ENCODE measurements at places on chromosomes 6 and 20.

DNA sequence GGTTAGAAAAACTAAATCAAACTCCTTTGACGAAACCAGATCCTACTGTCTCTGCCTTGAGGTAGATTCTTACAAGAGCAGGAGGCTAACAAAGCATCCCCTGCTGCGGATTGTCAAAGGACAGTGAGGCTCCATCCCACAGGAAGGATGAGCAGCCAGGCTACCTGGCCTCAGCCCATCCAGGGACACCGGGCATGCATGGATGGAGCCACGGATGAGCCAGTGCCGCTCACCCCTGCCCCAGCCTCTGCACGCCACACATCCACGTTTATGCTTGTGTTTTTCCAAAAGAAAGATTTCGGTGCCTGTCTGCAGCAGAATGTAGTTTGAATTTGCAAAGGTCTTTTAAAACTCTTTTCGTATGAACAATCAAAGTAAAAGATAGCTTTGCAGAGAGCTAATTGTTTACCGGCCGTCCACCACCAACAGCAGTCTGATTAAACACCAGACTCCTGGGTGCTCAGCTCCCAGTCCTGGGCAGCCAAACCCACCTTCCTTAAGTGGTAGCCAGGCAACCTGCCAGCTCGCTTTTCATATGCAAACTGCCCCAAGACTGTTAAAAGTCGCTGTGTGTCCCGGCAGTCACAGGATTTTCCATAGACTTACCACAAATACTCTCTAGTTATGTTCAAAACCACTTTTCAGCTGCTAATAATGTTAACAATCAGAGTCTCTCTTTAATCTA lies 999 bp downstream of the THBS2 start:
- no peak for DNase-seq

- no peak for DNase-seq
Observed at GRCh38 chr20:43238833-43239232, 49.1 kb upstream of the PTPRT start.

- DNase-seq, result no peak
Observed at GRCh38 chr6:101776919-101777350, 383.4 kb downstream of the GRIK2 start.

DNA sequence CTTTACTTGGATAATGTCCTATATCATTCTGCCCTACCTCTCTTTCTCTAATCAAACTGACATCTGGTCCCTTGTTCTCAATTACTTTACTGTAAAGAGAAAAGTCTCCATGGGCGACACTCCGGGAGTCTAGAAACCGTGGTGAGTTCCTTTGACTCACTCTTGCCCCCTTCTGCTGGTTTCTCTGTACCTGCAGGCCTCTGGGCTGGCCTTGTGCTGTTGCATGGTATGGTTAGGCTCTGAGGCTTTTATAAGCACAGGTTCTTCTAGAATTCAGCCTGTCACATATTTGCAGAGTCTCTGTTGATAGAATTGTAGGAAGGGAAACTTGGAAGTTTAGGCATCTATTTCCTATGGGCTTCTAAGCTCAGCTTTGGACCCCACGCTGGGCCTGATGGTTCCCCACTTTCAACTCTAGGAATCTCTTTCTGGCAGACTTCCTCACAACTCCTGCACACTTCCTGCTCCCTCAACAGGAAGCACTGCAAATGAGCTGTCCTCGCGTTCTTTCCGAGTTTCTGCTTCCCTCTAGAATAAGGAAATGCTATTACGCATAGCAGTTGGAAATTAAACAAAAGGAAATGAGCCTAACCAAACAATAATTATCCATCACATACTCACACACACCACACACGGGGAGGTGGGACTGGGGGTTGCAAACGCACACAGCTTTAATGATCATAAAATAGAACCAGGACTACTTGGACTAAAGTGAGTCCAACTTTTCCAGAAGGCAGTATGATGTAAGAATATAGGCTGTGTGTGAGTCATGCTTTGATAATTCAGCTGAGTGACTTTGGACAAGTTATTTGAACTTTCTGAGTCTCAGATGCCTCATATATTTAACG lies 683.3 kb downstream of the QKI start:
- DNase-seq, result no peak

- no peak for DNase-seq
Observed at GRCh38 chr6:151699719-151700118, 107.8 kb upstream of the ESR1 start.

DNA sequence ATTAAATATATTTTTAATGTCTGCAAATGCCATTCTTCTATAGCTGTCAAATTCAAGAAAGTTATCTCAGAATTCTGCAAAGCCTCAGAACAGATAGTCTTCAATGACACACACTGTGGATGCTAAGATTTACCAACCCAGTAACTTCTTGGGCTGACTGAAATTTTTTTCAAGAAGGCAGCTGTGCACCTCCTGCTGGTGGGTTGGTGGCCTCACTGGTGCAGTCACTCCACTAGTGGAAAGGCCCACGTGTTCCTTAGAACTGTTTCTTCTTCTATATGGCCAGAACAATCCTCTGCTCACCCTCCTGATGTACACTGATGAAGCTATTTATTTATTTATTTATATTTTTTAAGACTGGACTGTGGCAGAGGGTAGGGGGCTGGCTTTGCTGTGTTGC lies 28.1 kb upstream of the MTCL3 start:
- DNase-seq, result peak; percentile 1

GRCh38 chr6:122399055-122399347 lies 451 bp upstream of the HSF2 start:
- DNase-seq, result no peak

- no peak for DNase-seq
Observed at GRCh38 chr6:23268348-23268747, 699.0 kb downstream of the HDGFL1 start.

DNA sequence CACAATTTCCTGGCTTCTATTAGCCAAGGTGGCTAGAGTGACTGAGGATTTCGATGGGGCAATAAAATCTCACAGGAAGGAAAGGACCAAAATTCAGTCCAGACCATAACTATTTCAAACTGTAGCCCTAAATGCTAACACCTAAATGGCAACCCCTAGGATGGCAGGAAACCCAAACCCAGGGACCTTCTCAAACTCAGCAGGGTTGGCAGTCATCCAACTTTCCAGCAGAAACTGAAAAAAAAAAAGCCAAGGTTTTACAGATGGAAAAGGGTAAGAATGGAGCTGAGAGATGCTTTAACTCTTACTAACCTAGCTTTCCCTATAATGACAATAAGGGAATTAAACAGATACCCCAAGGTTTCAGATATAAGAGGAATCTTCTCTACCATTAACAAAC lies 10.5 kb downstream of the IBTK start:
- no peak for DNase-seq

GRCh38 chr6:96837081-96837971 lies at the start of gene GPR63:
Gene GPR63, minus strand, starts transcription at chr6:96837477. Its CDS starts 37,746 bp downstream, at chr6:96799731.
- peak; percentile 54 for DNase-seq

GRCh38 chr6:12882761-12883290 lies 166.3 kb downstream of the PHACTR1 start:
- DNase-seq, result no peak

DNA sequence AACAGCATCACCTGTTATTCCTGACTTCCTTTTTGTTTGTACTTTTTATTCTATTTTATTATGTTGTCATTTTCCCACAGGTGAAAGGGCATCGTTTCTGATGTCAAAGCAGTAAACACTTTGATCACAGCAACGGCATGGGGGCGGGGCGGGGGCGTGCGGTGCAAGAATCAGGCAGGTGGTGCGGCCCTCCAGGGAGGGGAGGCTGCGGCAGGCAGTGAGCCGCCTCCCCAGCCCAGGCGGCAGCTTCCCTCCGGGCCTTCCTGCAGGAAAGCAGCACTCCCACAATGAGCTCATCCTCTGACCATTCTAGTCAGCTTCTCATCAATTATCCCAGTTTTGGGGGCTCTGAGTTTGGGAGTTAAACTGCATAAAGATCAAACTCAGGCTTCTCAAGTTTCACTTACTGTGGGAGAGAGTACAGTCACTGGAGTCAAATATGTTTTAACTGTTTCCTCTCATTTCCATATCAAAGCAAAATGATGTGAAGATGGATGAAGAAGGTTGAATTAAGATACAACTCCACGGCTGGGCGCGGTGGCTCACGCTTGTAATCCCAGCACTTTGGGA lies 608.4 kb upstream of the AGPAT4 start:
- no peak for DNase-seq

DNA sequence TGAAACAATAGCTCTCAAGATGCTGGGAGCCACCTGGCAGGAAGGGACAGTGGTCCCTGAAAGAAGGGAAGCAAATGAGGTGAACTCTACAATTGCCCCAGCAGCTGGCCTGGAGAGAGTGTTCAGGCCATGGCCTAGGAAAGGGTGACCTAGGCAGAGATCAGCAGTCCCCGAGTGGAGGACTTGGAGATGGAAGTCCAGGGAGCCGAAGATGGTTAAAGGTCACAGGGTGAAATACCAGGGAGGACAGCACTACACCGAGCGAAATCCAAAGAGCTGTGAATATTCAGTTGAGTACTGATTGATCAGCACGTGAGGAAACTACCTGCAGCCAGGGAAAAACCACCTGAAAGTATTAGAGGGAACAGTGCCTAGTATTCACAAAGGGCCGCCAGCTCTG lies 133.1 kb downstream of the HIVEP2 start:
- no peak for DNase-seq

DNA sequence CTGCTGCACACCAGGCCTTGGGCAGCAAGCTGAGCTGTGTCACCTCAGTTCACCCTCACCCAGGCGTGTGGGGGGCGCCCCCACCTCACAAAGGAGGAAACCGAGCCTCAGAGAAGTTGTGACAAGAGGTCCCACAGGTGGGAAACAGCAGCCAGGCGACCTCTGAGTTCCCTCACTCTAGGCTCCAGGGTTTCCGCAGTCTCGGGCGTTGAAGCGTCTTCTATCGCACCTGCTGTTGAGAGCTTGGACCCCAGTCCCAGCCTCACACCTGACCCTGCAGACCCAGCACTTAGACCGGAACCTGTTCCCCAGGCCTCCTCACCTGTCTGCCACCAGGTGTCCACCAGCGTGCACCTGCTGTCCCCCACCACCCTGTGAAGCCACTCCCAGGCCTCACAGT lies 22.3 kb upstream of the APMAP start:
- no peak for DNase-seq

DNA sequence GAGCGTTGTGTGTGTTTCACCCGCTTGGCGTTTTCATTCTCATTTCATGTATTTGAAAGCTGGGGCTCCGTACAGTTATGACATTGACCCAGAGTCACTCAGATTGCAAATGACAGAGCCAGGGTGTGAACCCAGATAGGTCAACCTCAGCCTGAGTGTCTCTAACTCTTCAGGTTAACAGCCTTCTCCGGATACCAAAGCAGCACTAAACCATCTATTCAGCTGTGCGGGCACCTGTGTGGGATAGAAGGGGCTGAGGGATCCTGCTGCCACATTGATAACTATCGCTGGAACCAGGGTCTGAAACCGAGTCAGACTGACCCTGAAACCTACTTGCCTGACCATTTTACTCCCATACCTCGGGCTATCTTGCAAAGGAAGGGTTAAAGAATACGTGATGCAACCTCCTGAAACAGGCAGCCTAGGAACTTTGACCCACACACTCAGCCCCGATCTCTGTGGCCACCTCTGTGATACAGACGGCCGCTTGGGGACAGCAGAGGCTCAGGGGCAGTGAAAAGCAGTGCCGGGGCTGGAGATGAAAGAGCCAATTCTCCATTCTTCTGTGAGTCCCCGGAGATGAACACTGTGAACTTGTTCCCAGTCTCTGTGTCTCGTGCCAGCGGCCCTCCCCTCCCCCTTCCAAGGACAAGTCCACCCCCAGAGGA lies 233.5 kb upstream of the QKI start:
- DNase-seq, result no peak

Data from CD8-positive, alpha-beta memory T cell (primary cell).